ENCODE measurements at places on chromosomes 2 and 18. TPM values are rescaled to one million over a fixed set of nuclear protein-coding genes. Genes with fewer than 3 reads are reported as not detected.

DNA sequence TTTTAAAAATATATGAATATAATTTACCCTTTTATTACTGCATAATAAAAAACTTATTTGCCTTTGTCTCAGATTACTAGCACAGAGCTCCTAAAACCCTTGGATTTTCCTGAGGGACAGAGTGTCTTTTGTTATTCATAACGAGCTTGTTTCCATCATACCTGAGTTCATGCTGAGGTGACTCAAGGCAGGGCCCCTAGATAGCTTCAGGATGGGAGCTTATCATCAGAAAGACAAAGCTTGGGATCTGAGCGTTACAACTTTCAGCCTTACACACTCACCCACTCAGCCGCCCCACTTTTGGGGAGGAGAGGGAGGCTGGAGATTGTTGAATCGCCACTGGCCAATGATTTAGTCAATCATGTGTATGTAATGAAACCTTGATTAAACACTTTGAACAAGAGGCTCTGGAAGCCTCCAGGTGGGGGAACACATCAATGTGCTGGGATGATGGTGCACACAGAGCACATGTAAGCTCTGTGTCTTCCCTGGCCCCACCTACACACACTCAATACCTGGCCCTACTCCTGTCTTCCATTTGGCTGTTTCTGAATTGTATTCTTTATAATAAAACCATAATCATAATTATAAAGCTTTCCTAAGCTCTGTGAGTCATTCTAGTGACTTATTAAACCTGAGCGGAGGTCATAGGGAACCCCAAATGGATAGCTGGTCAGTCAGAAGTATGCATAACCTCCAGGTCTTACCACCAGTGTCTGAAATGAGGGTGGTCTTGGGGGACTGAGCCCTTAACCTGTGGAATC, 28.5 kb upstream of the DNAH7 start:
- no peak for DNase-seq

DNA sequence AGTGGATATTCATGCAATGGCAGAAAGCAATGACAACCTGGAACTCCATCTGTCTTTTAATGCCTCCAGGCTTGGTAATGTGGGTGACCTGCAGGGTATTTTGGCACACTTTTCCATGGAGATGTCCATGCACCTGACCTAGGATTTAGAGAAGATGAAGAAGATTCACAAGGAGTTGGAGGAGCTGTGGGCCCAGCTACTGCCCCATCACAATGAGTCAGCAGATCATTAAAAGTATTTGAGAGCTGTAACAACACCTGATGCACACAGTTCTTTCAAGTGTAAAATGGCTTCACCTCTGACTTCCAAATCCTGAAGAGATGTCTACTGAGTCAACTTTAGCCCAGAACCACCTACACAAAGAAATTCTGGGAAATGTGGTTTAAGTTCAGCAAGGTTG, 22.1 kb upstream of the OSR1 start:
- DNase-seq = no peak

GRCh38 chr2:140589273-140589672, 1541.5 kb downstream of the LRP1B start:
- DNase-seq = no peak

GRCh38 chr2:98039085-98039756, 43.5 kb upstream of the TMEM131 start:
- DNase-seq = no peak

DNA sequence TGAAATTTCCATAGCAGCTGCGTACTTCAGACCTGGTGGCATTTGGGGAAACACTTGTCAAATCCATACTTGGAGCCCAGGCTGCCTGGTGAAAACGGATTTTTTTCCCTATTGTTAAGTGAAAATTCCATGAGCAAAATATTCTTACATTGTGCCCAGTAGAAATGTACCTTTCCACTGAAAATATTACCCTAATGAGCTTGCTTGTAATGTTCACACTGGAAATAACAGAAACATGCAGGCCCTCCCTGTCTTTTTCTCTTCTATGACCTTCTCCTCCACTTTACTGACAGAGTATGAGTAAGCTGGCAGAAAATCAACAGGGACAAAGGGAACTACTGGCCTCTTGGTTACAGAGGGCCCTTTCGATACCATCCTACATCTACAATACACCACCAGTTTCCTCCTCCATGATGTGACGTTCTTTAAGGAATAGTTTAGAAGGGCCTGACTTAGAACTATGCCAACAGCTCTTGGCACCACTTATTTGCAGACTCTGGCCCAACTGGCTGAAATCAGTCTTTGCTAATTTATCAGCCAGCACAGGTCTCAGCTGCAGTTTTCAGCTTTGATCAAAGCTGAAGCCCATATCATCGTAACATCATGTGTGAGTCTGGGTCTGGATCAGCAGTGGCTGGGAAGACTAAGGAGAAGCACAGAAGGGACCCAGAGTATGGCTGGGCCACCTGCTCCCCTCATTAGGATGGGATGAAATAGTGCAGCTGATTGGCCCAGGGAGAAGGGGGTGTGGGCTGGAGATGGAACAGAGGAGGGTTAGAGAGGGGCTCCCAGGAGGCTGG, 272.2 kb upstream of the ID2 start:
- no peak for DNase-seq

GRCh38 chr2:21083482-21083881, 39.6 kb upstream of the APOB start:
- DNase-seq = no peak

GRCh38 chr2:84038866-84039265, 420.2 kb downstream of the SUCLG1 start:
- DNase-seq = no peak

DNA sequence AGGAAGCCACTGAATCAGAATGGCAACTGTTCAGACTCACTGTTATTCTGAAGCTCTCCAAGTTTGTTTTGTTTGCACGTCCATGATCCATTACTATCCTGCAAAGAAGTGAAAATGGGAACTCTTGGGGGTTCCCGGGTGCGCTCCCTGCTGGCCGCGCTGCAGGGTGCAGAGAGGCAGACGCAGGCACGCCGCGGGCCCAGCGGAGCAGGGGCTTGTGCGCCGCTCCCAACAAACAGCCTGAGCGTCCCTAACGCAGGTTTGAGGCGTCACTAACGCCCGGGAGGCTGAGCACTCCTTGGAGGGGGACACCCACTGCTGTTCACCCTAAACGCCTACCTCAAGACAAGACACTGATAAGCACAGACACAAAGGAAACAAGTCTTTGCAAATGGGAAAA, 14.3 kb upstream of the PIEZO2 start:
- DNase-seq = no peak

DNA sequence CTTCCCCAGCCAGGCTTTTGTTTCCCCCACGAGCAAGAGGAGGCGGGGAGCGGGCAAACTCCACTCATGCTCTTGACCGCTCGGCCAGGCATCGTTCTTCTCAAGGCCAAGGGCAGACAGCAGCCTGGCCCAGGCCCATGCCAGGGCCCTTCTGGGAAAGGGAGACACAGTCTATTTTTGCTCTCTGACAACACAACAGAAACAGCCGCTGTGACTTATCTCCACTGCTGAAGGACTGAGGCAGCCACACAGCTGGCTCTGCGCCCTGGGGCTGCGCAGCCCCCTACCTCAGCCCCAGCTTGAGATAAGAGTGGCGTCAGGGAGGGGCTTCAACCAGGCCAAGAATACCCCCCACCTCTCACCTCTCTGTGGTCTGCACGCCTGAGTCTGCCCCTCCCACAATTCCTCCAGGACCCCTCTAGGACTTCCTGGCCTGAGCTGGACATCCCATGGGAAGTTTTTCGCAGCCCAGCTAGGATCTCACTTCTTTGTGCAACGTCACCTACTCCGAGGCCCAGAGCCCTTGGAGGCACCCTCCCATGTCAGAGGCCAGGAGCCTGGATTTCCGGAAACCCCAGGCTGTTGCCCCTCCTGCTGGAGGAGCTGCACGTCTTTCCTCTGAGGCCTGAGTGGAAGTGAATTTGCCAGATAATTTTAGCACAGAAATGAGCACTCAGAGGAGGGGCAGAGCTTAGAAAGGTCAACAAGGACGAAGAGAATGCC, 118.9 kb upstream of the OTOS start:
- DNase-seq = no peak

- DNase-seq = no peak
These were observed 963.0 kb downstream of the TDRD15 start for GRCh38 chr2:22086726-22087125.

- DNase-seq = no peak
These were observed 98.0 kb upstream of the EFEMP1 start for GRCh38 chr2:56021579-56021978.

The CD302 gene
- 0.20 TPM for total RNA-seq

The CTAGE1 gene
- not detected for total RNA-seq

The CCDC85A gene
- not detected for total RNA-seq

The TBC1D8 gene
- total RNA-seq = 0.45 TPM
